T-helper 17 cell (primary cell): ENCODE measurements at places on chromosomes 7 and 10. TPM values are rescaled to one million over a fixed set of nuclear protein-coding genes. Genes with fewer than 3 reads are reported as not detected.

Gene CAV2
- total RNA-seq: 3.1 TPM

DNA sequence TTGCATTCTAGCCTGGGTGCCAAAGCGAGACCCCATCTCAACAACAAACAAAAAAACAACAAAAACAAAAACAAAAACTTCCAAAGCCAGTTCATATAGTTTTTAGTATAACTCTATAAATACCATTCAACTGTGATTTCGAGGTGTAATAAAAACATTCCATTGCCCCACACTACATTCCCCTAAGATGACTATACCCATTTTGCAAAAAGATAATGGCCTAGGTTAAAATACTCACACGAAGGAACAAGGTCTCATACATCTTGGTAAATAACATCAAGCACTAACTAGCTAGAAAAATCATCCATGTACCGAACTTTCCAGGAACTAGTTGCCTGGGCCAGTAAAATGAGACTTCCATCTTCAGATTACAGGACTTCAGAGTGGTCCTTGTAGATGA lies 55.4 kb downstream of the GLI3 start:
- no peaks in the 10 kb centered on the region for H3K4me1 ChIP-seq
- H3K27me3 ChIP-seq: peaks cover 7% of the 10 kb centered on the region
- peaks cover 2% of the 10 kb centered on the region for H3K36me3 ChIP-seq

- no peaks in the 10 kb centered on the region for H3K36me3 ChIP-seq
- DNase-seq: no peak
- H3K4me1 ChIP-seq: peaks cover 18% of the 10 kb centered on the region
- H3K27ac ChIP-seq: no peak overlapping the region
These were observed 16.0 kb upstream of the RASGEF1A start for GRCh38 chr10:43282881-43283280.

GRCh38 chr10:89479771-89480446 lies 55.5 kb downstream of the SLC16A12 start:
- H3K4me1 ChIP-seq: no peaks in the 10 kb centered on the region
- DNase-seq: no peak
- peaks cover 41% of the 10 kb centered on the region for H3K27me3 ChIP-seq
- no peak overlapping the region for H3K4me3 ChIP-seq

GRCh38 chr10:30432622-30433305 lies 1.2 kb upstream of the MAP3K8 start:
- no peaks in the 10 kb centered on the region for H3K27me3 ChIP-seq
- H3K27ac ChIP-seq: peak overlapping the region; percentile 96
- peaks cover 2% of the 10 kb centered on the region for H3K36me3 ChIP-seq
- H3K4me1 ChIP-seq: peaks cover 43% of the 10 kb centered on the region
- peak overlapping the region; percentile 94 for H3K4me3 ChIP-seq
- no peak for DNase-seq

DNA sequence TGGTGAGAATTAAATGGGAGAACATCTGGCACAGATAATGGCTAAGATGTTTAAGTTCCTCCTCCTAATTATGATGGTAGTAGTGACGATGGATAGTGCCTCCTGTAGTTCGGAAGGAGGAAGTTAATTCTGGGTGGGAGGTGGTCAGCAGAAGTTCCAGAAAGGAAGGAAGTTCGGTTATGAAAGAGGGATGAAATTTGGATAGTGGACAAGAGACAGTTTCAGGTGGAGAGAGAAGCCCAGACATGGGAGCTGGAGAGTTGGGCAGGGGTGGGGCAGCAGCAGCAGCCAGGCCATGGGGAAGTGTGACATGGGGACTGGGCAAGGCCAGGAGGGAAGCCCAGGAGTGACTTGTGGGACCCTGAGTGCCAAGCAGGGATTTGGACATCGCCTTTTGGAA lies 99.5 kb downstream of the CCNY start:
- no peak overlapping the region for H3K4me3 ChIP-seq
- H3K4me1 ChIP-seq: peaks cover 24% of the 10 kb centered on the region
- H3K27me3 ChIP-seq: no peaks in the 10 kb centered on the region

Gene HOXA11
- total RNA-seq: not detected

Gene CASP2
- total RNA-seq: 52.5 TPM

Gene TMEM236
- total RNA-seq: not detected

- H3K4me1 ChIP-seq: no peaks in the 10 kb centered on the region
- no peaks in the 10 kb centered on the region for H3K36me3 ChIP-seq
These were observed 73.9 kb downstream of the KCNMA1 start for GRCh38 chr10:77563638-77564270.

Gene AKR1E2
- 6.8 TPM for total RNA-seq

Gene LIPJ
- not detected for total RNA-seq

Gene CNNM2
- total RNA-seq: 9.2 TPM

Gene ARID5B
- total RNA-seq: 67.6 TPM

DNA sequence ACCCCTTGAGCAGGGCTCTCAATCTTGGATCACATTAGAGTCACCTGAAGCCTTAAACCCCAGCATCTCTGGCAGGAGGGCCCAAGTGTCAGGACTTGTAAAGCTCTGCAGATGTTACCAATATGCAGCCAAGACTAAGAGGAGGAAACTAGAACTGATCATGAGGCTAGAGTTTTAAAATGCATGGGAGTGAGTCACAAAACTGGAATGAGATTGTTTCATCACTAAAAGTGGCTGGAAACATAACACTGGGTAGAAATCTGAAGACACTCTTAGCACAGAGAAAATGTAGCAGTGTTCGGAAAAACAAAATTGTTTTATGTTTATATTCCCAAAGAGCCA lies 63.3 kb upstream of the GHITM start:
- no peak overlapping the region for H3K4me3 ChIP-seq
- no peaks in the 10 kb centered on the region for H3K36me3 ChIP-seq
- no peaks in the 10 kb centered on the region for H3K4me1 ChIP-seq
- no peak for DNase-seq

DNA sequence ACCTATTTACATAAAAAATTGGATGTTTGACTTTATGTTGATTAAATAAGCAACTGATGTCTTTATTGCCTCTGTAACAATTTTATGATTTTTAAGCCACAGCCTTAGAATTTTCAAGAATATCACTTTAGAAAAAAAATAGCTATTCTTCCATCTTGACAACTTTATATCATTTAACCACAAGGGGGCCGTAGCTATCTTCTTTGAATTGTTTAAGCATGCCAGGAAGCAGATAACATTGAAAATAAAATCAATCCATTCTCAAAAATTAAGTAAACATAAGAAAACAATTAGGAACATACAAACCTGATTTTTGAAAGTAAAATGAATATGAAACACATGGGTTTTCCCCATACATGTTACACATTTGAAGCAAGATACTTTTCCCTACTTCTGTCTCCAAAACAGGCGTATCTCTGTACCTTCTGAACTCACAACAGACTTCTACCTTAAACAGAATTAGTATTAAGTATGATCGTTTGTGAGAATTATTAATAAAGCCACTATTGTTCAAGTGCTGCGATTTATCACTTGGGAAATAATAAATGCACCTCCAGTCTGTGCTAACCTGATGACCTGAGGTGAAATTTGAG lies 209.0 kb downstream of the CACNA2D1 start:
- H3K27me3 ChIP-seq: no peaks in the 10 kb centered on the region
- no peaks in the 10 kb centered on the region for H3K4me1 ChIP-seq
- H3K36me3 ChIP-seq: no peaks in the 10 kb centered on the region
- H3K4me3 ChIP-seq: no peak overlapping the region
- no peak for DNase-seq
- H3K27ac ChIP-seq: no peak overlapping the region

Gene HOXA5
- not detected for total RNA-seq

DNA sequence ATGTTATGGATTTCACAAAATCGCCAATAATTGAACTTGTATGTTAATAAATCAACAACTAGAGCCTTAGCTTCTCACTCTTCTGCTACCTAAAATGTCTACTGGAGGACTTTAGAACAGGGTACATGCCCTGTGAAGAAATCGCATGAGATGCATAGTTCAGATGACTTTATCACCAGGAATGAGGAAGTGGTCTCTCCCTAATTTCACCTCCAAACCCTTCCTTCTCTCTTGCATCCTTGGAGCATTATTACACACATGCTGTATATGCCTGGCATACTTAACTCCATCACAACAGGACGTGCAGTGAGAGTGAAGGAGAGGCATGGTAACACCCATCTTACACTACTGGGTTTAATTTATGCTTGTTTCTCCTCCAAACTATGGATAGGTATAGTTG lies 27.8 kb downstream of the RHEB start:
- H3K4me1 ChIP-seq: peaks cover 29% of the 10 kb centered on the region
- peaks cover 3% of the 10 kb centered on the region for H3K36me3 ChIP-seq
- no peak overlapping the region for H3K4me3 ChIP-seq
- no peak overlapping the region for H3K27ac ChIP-seq
- no peak for DNase-seq

GRCh38 chr10:130769146-130770017 lies 542.1 kb downstream of the TCERG1L start:
- no peak overlapping the region for H3K27ac ChIP-seq
- DNase-seq: no peak
- H3K36me3 ChIP-seq: peaks cover 3% of the 10 kb centered on the region
- H3K4me3 ChIP-seq: no peak overlapping the region
- no peaks in the 10 kb centered on the region for H3K4me1 ChIP-seq
- peaks cover 29% of the 10 kb centered on the region for H3K27me3 ChIP-seq

- H3K36me3 ChIP-seq: no peaks in the 10 kb centered on the region
- peak overlapping the region; percentile 37 for H3K27ac ChIP-seq
- no peak overlapping the region for H3K4me3 ChIP-seq
- H3K27me3 ChIP-seq: peaks cover 10% of the 10 kb centered on the region
- peaks cover 3% of the 10 kb centered on the region for H3K4me1 ChIP-seq
These were observed 38.5 kb upstream of the MKRN1 start for GRCh38 chr7:140517546-140518369.

GRCh38 chr7:128962899-128963298 lies 25.2 kb downstream of the IRF5 start:
- no peak overlapping the region for H3K4me3 ChIP-seq
- H3K4me1 ChIP-seq: peaks cover 14% of the 10 kb centered on the region
- peak overlapping the region; percentile 63 for H3K27ac ChIP-seq
- peaks cover 8% of the 10 kb centered on the region for H3K36me3 ChIP-seq
- no peaks in the 10 kb centered on the region for H3K27me3 ChIP-seq
